NCI-H460 (cell line): ENCODE measurements at places on chromosomes 3 and 15.
A peak's percentile ranks its signal among the peaks of the same experiment; 100 is the strongest.

GRCh38 chr3:132789959-132790358 lies 67.8 kb upstream of the NPHP3 start:
- no peak for DNase-seq

- no peak for DNase-seq
Observed at GRCh38 chr3:41018855-41019254, 180.4 kb upstream of the CTNNB1 start.

GRCh38 chr3:70531063-70531657 lies 218.7 kb upstream of the MDFIC2 start:
- DNase-seq: peak; percentile 9

GRCh38 chr15:71379893-71380292 lies 264.6 kb downstream of the THSD4 start:
- DNase-seq: no peak

DNA sequence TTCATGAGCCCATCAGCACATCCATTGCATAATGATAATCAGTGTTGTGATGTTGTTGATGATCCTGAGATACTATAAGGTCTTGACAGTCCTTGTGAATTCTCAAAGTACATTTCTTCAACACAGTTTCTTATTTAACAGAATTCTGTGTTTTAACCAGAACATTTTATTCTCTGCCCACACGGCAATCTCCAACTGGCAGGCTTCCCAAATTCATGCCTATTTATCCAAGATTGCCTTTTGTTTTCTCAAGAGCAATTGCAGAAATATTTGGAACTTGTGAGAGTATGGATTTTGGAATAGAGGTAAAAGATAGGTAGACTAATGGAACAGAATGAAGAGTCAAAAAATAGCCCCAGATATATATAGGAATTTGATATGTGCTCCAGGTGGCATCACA lies 116.0 kb downstream of the UACA start:
- no peak for DNase-seq

- no peak for DNase-seq
Observed at GRCh38 chr3:111547631-111548030, 5.6 kb downstream of the CD96 start.
